ENCODE measurements at places on chromosomes 2 and 18. TPM values are rescaled to one million over a fixed set of nuclear protein-coding genes. Genes with fewer than 3 reads are reported as not detected.

The TACR1 gene
- not detected for total RNA-seq

The MTCL1 gene
- total RNA-seq: 0.20 TPM

The KLHL14 gene
- not detected for total RNA-seq

The R3HDM1 gene
- 43.9 TPM for total RNA-seq

The IL36B gene
- not detected for total RNA-seq

The CD226 gene
- 65.1 TPM for total RNA-seq

The CHST9 gene
- total RNA-seq: not detected

Measured in CD4-positive, CD25-positive, alpha-beta regulatory T cell (primary cell).